ENCODE measurements at places on chromosomes 12 and 14.
A peak's percentile ranks its signal among the peaks of the same experiment; 100 is the strongest.

DNA sequence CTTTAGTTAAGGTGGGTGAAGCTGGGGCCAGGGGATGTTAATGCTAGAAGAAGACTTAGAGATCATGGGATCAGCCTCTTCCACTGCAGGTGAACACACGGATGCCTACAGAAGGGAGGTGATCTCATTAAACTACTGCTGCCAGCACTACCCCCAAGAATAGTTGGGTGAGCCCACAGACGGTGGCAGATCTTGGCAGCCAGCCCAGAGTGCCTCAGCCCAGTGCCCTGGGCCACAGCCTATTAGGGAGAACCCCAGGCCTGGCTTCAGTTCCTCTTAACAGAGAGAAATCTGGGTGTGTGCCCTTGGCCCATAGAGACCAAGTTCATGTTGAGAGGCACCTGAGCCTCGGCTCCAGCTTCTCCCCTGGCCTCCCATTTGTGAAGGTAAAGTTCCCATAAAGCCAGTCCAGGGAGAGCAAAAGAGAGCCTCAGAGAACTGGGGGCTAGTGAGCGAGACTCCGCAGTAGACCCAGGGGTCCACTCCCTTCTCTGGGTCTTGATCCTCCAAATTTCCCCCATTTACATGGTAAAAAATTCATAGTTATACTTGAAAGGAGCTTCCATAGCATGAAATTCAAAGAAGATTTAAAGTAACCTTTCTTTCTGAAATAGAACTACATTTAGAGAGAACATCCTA is 125.0 kb upstream of the CCND2 start:
- DNase-seq = peak; percentile 49

GRCh38 chr12:59936534-59936933 is 340.7 kb downstream of the SLC16A7 start:
- no peak for DNase-seq

DNA sequence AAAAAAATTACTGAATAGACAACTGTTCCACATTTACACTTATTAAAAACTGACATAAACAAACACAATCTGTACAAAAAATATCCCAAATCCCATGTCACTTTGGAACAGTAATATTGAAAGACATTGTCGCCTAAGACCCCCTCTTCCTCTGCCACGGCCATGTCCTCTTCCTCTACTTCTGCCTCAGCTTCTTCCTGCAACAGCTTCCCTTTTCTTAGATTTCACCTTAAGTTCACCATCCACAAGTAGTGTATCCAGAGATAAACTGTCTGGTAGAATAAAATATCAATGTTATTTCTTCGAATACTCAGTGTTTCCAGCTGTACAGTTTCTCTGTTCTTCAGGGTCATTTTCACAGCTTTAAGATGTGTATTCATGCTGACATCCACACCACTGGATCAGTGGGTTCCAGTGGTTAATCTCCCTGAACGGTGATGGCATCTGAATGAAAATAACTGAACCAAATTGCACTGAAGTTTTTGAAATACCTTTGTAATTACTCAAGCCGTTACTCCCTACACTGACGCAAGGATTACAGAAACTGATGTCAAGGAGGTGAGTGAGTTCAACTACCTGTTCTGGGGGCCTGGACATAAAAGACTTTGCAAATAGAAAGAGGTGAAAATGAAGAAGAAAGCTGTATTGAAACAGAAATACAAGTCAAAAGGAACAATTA is 208.5 kb downstream of the C12orf50 start:
- DNase-seq = no peak

DNA sequence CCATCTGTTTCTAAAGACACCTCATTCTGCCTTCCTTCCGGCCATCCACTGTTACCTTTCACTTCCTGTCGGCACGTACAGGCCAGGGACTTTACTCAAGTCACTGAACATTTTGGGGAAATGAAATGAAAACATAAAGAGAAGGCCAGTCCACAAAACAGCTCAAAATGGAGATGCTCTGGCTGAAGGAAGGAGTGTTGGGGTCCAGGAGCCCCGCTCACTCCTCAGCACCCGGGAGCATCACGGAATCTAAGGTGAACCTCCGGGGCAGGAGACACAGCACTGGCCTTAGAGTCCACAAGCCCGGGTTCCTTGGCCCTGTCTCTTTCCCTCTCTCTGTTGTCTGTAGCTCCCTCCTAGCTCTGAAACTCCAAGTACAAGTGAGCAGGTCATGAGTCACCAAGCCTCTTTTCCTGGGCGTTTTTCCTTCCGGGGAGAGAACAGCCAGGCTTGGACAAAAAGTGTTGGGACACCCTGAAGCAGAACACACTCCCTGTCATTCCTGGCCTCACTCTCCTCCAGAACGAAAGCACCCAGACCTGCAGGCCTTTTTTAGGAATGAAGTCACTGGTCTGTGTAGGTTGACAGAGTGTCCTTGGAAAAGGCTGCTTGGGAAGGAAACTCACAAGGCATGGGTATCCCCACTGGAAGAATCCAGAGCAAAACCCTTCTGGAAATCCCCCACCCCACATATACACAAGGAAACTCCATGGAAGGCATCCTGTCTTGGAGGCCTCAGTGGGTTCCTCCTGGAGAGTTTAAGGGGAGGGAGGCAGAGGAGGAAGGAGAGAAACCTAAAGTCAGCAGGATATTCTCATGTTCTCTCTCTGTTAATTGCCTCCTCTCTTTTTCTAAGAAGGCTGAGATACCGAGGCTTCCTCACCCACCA is 245.3 kb downstream of the ZFP36L1 start:
- DNase-seq = no peak

- no peak for DNase-seq
Observed at GRCh38 chr12:51751661-51752060, 96.9 kb downstream of the FIGNL2 start.

GRCh38 chr12:113911971-113912759 is 54.0 kb downstream of the RBM19 start:
- no peak for DNase-seq

GRCh38 chr12:30930238-30930637 is 3.7 kb downstream of the TSPAN11 start:
- no peak for DNase-seq

DNA sequence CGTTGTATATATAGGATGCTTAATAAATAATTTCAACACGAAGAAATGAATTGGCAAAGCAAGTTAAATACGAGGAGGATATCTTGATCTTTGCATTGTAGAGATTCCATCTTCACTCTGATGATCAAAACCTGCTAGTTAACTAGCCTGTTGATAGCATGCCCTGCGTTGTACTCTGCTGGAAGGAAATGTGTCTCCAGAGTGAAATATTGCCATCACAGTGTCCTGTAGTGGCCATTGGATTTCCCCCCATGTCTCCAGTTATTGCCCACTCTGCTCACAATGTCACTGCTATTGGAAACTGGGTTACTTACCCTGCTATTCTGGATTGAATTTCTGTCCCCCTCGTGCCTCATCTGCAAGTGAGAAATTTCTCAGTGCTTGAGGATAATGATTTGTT is 109.6 kb downstream of the PLEKHA5 start:
- DNase-seq = no peak

DNA sequence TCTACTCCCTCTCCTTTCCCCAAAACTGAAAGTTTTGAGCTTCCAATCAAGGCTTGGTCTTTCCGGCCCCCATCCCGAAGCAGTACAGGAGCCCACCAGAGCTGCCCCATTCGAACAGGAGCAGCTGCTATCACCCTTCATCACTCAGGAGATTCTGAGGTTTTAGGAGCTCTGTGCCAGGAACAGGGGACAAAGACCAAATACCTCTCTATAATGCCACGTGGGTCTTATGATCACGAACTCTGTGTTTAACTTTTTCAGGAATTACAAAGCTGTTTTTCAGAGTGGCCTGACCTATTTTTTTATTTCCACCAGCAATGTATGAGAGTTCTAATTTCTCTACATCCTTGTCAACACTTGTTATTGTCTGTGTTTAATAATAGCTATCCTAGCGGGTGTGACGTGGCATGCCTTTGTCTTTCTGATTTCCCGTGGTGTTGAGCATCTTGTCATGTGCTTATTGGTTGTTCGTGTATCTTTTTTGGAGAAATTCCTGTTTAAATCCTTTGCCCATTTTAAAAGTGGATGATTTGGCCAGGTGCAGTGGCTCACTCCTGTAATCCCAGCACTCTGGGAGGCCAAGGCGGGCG is 21.7 kb downstream of the COA8 start:
- no peak for DNase-seq

DNA sequence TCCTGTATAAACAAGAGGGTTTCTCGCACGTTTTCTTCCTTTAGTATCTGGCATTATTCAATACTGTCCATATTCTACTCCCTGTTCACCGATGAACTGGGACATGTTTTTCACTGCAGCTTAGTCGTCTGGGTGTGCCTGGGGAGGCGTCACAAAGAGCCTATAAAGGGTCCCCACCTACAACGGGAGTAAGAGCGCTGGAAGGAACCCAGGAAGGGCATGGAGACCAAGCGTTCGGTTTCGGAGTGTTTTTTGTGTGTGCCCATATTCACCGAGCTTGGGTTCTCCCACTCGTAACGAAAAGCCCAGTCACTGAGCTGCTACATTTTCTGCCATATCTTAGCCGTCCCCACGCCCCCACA is 592 bp upstream of the USP15 start:
- DNase-seq = no peak

- DNase-seq = no peak
Observed at GRCh38 chr12:52522346-52523011, 2.3 kb upstream of the KRT5 start.

DNA sequence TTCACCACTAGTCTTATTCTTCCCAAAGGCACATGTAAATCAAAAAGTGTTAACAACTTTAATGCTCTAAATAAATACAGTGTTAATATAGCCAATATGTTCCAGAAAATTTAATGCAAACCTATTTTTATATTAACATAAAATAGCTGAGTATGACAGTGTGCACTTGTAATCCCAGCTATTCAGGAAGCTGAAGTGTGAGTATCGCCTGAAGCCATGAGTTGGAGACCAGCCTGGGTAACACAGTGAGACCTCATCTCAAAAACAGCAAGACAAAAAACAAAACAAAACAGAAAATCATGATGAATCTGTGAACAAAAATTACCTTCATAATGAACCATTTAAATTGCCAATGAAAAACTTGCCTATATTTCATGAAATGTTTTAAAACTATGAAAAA is 798.9 kb downstream of the SLC6A15 start:
- DNase-seq = no peak

GRCh38 chr12:95415451-95415850 is 58.5 kb upstream of the METAP2 start:
- no peak for DNase-seq

- DNase-seq = no peak
Observed at GRCh38 chr14:77248666-77249065, 22.3 kb downstream of the NGB start.

- DNase-seq = no peak
Observed at GRCh38 chr12:98856897-98857540, 211.9 kb downstream of the APAF1 start.

DNA sequence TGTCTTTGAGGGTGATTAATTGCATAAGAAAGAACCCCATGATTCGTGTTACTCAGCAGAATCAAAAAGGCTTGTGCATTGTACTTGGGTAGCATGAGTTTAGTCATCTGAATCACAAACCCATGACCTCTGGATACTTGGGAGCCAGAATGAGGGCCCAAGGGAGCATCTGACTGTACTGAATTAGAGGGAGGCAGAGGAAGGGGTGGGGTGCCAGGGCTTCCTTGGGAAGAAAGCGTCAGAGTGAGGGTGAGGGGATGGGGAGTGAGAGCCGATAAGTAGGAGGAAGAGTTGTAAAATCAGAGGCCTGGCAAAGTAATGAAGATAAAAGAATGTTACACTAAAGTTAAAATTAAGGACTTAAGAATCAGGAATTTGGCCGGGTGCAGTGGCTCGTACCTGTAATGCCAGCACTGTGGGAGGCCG is 29.8 kb downstream of the GPRC5D start:
- DNase-seq = no peak

GRCh38 chr12:55842681-55843429 is at the start of gene MMP19:
MMP19 (minus strand) TSS chr12:55842936; CDS start chr12:55842830, 106 bp downstream.
- no peak for DNase-seq

DNA sequence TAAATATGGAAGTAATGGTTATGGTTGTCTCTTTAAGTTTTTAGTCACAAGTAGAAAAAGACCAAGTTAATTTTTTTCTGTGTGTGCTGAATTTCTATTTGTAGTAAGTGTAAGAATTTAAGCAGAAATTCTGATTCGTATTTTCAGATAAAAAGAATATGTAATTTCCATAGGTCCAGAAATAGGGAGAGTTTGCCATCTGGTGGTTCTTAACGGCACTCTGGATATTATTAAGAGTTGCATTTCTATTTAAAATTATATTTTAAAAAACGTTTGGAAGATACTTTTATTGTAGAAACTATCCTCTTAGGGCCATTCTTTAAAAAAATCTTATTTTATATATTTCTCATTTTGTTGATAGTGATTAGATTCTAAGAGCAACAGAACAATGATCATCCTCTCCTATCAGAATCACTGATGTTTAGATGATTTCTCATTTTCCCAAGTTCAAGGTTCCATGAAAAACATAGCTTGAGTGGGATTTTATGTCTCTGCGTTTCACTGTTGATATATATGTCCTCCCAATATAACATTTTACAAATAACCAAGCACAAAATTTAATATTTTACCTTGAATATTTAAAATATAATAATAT is 88.3 kb downstream of the LRRK2 start:
- no peak for DNase-seq

- no peak for DNase-seq
Observed at GRCh38 chr14:61467296-61467695, 145.9 kb downstream of the PRKCH start.

DNA sequence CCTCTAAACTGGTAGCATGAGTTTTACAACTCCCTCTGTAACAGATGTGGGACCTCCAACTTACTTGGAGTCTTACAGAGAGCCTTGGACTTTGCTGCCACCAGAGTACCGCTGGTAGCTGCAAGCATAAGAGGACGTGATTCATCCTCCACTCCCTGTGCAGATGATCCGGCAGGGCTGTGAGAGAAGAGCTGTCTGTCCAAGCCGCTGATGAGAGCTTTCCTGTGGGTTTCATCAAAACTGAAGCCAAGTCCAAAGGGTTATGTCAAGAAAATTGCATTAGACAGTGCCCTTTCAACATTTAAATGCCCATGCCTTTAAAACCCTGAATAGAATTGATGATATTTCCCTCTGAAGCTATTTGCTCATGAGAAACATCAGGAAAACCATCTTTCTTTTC is 85.8 kb downstream of the LLPH start:
- DNase-seq = no peak

GRCh38 chr12:1448336-1448735 is 146.0 kb downstream of the FBXL14 start:
- DNase-seq = no peak

- DNase-seq = no peak
Observed at GRCh38 chr12:587132-588023, 75.9 kb downstream of the NINJ2 start.

DNA sequence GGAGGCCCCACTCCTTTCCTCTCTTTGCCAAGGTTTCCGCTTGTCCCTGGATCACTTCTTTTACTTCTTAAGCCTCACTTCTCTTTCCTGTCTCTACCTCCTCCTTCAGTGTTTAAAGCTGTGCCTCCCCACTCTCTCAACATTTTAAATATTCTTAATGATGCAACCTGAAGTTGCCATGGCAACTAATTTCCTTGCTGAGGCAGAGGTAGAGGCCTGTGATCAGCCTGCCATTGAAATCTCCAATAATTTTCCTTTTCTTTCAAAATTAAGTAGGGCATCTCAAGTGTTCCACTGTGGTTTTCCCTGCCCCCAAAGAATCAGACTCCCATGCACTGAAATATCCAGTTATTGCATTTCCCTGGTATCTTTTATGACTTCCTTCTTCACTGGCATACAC is 108.6 kb upstream of the VRK1 start:
- no peak for DNase-seq

- peak; percentile 1 for DNase-seq
Observed at GRCh38 chr12:39764944-39765560, 145.4 kb upstream of the ABCD2 start.

Measured in central memory CD4-positive, alpha-beta T cell (primary cell).